ENCODE measurements at places on chromosomes 2 and 18. TPM values are rescaled to one million over a fixed set of nuclear protein-coding genes. Genes with fewer than 3 reads are reported as not detected.

The CHRNG gene
- total RNA-seq = not detected

The ATP8B1 gene
- total RNA-seq = 263 TPM

The FHOD3 gene
- total RNA-seq = 4.1 TPM

The NAT8 gene
- not detected for total RNA-seq

The RAB6C gene
- 0.08 TPM for total RNA-seq

The CDH7 gene
- total RNA-seq = 0.15 TPM

The ASXL3 gene
- 1.7 TPM for total RNA-seq

The KCNJ3 gene
- 0.62 TPM for total RNA-seq

The DYSF gene
- 2.4 TPM for total RNA-seq

The ACVR1C gene
- 5.7 TPM for total RNA-seq

The ITGA6 gene
- total RNA-seq = 186 TPM

The CPO gene
- not detected for total RNA-seq

The TRAPPC12 gene
- total RNA-seq = 59.1 TPM
